ENCODE measurements at places on chromosomes 3 and 15.

GRCh38 chr3:124964387-124964786 lies 29.8 kb upstream of the MUC13 start:
- no peak for DNase-seq

DNA sequence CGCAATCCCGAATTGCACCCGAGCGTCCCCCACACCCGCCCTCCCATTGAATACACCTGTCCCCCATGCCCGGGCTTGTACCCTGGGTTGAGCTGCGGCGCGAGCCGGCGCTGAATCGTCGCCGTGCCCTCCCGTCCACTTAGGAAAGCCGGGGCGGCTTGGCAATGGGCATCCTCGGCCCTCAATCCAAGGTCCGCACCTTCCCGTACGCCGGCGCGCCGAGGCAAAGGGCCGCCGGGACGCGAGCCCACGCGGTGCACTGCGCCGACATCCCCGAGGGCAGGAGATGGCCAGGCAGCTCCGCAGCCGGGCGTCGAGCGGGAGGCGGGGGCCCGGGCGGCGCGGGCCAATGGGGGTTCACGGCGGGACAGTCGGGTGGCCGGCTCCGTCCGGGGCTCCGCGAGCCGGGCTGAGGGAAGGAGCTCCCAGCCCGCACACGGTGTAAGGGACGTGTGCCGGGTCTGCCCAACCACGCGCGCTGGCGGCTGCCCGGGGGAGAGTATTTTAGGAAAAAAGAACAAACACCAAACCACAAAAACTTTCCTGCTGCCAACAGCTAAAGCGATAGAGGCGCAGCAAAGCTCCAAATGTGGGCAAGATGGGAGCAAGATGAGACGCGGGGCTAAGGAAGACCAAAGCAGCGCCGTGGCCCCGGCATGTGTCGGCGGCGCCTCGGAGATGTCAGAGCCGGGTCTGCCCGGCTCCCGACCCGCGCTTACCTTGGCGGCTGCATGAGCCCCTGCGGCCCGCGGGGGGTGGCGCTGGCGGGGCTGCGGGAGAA lies 621 bp downstream of the RGMA start:
- DNase-seq: peak; percentile 16

DNA sequence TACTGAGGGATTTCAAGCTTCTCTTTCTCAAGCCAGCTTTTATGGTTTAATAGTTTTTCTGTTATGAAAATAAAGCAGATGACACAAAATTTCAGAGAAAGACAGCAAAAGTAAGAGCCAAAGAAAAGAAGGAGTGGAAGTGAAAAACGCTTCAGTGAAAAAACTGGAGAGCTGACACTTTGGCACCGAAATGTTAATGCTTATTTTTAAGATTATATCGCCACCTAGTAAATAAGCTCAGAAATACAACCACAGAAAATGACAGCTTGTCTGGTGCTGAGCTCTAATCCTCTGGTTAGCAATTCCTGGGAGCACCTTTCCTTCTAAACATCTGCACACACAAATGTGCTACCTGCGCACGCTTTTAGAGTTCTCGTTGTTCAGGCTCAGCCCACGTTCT lies 101.6 kb downstream of the ZPLD1 start:
- no peak for DNase-seq

GRCh38 chr15:38454696-38455090 lies 766 bp downstream of the FAM98B start:
- DNase-seq: no peak

- DNase-seq: no peak
These were observed 28.1 kb upstream of the CYP11A1 start for GRCh38 chr15:74395319-74396145.

DNA sequence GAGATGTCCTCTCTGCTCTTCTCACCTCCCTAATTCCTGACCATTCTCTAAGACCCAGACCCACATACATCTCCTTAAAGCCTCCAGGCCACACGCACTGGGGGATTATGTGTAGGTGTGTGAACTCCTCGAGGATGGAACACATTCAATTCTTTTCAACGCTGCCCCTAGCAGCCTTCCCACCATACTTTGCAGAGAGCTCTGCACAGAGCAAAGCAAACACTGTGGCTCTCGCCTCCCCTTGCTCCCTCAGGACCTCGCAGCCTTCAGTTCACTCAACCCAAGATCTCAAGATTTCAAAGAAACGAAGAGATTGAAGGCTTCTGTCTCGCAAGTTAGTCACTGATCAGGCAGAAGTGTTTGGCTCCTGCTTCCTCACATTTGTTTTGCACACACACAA lies 6.0 kb downstream of the ACTC1 start:
- no peak for DNase-seq

DNA sequence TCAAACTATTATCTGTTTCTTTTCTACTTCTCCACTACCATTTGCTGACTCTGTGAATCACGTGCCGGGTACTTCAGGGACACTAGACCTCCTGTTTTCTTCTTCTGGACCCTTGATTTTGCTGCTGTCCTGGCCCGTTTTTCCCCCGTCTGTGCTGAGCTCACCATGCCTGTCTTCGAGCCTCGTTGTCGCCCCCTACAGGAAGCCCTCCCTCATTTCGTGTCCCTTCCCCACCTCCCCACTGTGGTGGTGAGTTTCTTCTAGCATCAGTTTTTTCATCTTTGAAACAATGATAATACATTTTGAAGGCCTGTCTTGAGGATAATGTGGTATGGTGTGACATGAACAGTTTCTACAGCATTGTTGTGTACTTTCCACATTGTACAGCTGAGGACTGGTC lies 12.8 kb downstream of the GABRG3 start:
- no peak for DNase-seq

GRCh38 chr3:70916375-70917055 lies 604.1 kb upstream of the MDFIC2 start:
- DNase-seq: no peak

GRCh38 chr3:52005571-52005986 lies 9.9 kb upstream of the RPL29 start:
- DNase-seq: no peak

DNA sequence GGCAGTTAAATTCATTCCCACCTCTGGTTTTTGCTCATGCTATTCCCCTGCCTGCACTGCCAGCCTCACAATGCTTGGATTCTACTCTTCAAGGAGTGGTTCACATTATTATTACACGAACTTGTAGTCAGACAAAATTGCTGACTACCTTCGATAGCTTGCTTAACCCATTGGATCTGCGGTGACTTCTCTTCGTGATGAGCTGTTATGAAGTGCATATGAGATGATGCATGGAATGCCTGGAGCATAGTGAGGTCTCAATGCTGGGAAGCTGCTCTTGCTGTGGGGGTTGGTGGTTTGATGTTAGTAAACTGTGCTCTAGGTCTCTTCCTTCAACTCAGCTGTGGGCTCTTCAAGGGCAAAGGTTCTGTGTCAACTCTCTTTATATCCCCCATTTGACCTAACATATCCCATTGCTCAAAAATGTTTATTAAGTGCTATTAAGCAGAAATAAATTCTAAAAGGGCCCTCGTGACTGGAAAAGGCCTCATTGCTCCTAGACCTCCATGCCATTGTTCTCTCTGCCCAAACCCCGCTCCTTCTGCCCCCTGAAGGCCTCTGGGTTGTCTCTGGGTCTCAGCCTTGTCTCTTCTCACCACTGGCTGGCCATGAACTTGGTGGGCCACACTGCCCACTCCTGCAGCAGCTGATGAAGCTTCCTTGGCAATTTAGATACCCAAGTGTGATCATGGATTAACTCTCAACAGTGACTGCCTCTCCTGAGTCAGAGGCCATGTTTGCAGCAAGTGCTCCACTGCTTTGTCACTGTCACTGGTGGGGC lies 4.5 kb upstream of the SLCO2A1 start:
- DNase-seq: no peak

- DNase-seq: no peak
These were observed 691.3 kb downstream of the SQOR start for GRCh38 chr15:46326173-46326572.

GRCh38 chr15:45821390-45821789 lies 186.6 kb downstream of the SQOR start:
- no peak for DNase-seq

GRCh38 chr3:195110647-195111318 lies 160.2 kb downstream of the XXYLT1 start:
- DNase-seq: no peak

Data from naive thymus-derived CD8-positive, alpha-beta T cell (primary cell).